ENCODE measurements at places on chromosomes 2 and 18.

GRCh38 chr2:179536185-179536584, 271.6 kb upstream of the SESTD1 start:
- no peak for DNase-seq

DNA sequence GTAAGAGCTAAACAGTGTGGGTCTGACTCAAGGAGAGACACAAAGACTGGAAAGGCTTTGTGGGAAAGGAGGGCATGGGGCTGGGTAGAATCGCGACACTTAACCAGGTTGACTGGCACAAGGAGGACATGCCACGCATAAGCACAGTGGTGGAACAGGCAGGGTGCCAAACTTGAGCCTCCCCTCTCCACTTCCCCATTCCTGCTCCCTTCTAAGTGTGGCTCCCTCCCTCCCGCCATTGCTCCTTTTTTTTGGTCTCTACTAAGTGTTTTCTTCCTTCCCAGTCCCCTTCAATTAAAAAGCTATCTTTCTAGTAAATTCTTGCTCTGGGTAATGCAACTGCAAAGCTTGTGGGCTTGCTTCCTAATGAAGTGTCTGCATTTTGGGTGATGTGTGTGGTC, 40.3 kb upstream of the ZFP36L2 start:
- DNase-seq, result no peak

DNA sequence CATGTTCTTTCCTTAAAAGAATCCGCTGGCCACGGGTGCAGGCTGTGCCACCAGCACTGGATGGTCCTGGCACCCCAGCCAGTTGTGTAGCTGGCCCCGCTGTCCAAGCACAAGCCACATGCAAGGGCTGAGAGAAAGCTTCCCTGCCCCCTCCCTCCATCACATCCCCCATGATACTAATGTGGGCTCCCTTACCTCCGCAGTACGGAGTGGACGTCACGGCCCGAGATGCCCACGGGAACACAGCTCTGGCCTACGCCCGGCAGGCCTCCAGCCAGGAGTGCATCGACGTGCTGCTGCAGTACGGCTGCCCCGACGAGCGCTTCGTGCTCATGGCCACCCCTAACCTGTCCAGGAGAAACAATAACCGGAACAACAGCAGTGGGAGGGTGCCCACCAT, 44.5 kb downstream of the GBX2 start:
- no peak for DNase-seq

DNA sequence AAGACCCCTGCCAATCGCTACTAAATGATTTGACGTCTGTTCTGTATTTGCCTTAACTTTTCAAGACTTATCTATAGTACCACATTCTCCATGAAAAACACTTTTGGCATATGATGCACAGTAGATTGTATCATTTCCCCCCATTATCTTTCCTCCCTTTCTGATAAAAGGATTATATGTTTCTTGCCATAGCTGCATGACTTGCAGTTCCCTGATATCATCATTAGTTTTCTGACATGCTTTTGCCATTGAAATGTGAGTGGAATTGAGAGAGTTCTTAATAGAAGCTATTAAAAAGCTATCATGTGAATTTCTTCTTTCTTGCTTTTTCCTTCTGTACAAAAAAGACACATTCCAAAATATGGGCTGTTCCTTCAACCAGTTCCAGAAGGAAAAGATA, 130.3 kb downstream of the TMEFF2 start:
- DNase-seq, result no peak

DNA sequence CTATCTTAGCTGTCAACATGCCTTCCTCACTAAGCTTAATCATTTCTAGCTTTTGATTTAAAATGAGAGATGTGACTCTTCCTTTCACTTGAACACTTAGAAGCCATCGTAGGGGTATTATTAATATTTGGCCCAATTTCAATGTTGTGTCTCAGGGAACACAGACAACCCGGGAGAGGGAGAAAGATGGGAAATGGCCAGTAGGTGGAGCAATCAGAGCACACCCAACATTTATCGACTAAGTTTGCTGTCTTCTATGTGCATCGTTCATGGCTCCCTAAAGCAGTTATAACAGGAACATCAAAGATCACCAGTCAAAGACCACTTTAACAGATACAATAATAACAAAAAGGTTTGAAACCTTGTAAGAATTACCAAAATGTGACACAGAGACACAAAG, 110.2 kb downstream of the OLA1 start:
- DNase-seq, result no peak

DNA sequence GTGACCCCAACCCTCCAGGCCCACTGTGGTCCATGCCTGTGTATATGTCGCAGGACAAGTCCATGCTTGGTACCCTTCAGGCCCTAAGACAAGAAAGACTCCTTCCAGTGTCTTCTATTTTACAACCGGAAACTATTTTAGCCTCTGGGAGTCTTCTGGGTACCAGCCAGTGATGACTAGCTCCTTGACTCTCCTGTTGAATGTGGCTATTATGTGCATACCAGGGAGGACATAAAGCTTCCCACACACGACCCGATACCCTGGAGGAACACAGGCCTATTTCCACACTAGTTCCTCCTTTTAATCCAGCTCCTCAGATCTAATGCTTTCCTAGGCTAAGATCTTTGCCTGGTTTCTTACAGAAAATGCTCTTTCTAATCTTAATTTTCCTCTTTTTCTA, 178.1 kb downstream of the NCKAP5 start:
- peak; percentile 65 for DNase-seq

DNA sequence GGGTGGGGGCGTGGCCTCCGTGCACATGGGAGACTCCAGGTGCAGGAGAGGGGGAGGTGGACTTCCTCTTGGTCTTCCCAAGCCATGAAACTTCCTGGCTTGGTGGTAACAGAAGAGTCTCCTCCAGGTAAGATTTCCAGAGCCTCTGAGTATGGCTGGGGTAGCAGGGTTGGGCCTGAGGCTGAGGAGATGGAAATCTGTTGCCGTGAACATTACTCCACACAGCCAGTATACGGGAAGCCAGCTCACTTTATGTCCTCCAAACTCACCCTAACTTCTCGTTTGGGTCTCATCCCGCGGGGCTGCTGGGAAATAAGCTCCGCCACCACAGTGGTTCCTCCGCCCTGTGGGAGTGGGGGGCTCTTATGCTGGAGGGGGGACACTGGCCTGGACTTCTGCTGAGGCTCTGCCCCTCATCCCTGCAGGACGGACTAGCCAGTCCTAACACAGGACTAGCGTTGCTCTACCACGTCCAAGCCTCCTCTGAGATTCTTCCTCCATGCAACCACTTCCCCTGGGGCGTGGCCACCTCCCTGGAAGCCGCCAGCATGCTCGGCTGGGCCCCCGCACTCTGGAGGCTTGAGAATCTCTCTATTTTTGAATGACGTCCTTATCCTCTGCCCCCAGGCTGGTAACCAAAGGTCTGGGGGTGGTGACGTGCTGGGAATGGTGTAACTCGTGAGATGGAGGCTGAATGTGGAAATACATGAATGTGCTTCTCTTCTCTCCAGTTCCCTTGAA, 777 bp upstream of the RAB17 start:
- DNase-seq, result no peak

Measured in AG09309 (cell line).